ENCODE measurements at places on chromosomes 3 and 15.
A peak's percentile ranks its signal among the peaks of the same experiment; 100 is the strongest.

DNA sequence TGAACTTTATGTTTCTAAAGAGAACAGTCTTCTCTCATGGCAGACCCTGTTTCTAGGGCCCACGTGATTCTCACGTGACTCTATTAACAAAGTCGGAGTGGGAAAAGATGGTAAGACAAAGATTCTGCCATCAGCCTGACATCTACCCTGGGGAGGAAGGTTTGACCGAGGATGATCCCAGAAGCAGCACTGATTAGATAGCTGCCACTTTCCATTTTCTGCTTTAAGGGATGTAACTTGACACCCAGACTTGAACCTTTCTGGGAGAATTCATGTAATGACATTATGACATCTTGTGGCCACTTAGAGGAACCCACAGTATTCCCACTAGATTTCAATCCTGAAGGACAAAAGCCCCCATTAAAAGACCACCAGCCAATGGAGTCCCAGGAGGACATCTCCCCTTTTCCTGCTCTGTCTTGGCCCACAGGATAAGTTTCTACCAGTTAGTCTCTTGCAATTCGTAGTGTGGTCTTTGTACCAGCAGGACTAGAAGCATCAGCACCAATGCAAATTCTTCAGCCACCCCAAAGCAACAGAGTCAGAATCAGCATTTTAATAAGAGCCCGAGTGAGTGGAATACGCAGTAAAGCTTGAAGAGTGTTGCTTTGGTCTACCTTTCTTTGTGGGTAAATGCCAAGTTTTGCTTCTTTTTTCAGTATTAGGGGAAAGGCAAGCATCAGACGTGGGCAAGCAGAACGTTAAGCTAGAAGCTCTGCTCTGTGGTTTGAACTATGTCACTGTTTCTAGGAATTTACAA, 480.5 kb upstream of the PROK2 start:
- peak; percentile 63 for DNase-seq

GRCh38 chr15:89783111-89783860, 7.2 kb downstream of the MESP2 start:
- no peak for DNase-seq

- no peak for DNase-seq
Observed at GRCh38 chr3:157067114-157067513, 92.8 kb downstream of the CCNL1 start.

GRCh38 chr3:111761309-111761795, 97.7 kb upstream of the PHLDB2 start:
- DNase-seq, result no peak

DNA sequence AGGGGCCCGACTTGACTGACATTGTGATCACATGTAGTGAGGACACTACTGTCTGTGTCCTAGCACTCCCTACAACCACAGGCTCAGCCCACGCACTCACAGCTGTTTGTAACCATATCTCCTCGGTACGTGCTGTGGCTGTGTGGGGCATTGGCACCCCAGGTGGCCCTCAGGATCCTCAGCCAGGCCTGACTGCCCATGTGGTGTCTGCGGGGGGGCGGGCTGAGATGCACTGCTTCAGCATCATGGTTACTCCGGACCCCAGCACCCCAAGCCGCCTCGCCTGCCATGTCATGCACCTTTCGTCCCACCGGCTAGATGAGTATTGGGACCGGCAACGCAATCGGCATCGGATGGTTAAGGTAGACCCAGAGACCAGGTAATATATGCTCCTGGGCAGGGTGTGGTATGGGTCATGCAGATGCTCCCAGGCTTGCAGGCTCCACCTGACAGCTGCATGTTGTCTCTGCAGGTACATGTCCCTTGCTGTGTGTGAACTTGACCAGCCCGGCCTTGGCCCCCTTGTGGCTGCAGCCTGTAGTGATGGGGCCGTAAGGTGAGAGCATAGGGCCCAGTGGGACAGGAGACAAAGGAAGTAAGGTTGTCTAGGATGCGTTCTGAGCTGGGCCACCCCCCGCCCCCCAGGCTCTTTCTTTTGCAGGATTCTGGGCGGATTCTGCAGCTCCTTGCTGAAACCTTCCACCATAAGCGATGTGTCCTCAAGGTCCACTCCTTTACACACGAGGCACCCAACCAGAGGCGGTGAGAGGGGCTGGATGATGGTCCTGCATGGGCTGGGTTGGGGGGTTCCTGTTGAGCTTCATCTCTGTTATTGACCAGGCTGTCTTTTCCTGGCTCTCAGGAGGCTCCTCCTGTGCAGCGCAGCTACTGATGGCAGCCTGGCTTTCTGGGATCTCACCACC, 4.4 kb downstream of the DALRD3 start:
- peak; percentile 37 for DNase-seq

- no peak for DNase-seq
Observed at GRCh38 chr3:136070953-136071949, 105.7 kb downstream of the PPP2R3A start.

- DNase-seq, result peak; percentile 19
Observed at GRCh38 chr3:38131621-38132369, 5.1 kb downstream of the ACAA1 start.

GRCh38 chr15:37291920-37292319, 191.6 kb upstream of the MEIS2 start:
- DNase-seq, result no peak

GRCh38 chr3:13204177-13204581, 130.9 kb upstream of the IQSEC1 start:
- DNase-seq, result no peak

DNA sequence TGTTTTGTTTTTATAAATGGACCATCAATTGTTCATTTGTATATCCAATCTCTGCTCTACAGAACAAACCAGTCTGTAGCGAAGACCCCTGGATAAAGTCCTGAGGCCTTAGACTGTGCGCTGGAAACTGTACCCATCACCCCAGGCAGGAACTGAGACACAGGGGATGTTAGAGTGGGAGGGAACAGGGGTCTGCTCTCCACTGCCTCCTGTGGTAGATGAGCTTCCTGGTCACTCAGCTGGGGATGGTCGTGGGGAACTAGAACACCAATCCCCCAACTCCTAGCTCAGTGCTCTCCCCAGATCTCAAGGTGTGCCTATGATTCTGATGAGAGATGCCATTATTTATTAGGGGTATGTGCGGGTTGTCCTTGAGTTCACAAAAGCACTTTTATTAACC, 340.2 kb upstream of the IGF1R start:
- no peak for DNase-seq

- no peak for DNase-seq
Observed at GRCh38 chr3:34237946-34238345, 439.5 kb downstream of the PDCD6IP start.

- peak; percentile 42 for DNase-seq
Observed at GRCh38 chr3:13657660-13658435, 108.9 kb downstream of the FBLN2 start.
